CD4-positive, alpha-beta T cell treated with Interferon alpha-2 for 1 hour (primary cell): ENCODE measurements at places on chromosomes 1 and 21.

GRCh38 chr1:183739741-183740271, 65.1 kb upstream of the RGL1 start:
- DNase-seq: no peak

- no peak for DNase-seq
Measured at GRCh38 chr1:89104147-89104546, 21.8 kb downstream of the GBP2 start.

- DNase-seq: no peak
Measured at GRCh38 chr1:115702959-115703358, 61.2 kb downstream of the VANGL1 start.

GRCh38 chr1:184889166-184889565, 85.1 kb downstream of the NIBAN1 start:
- no peak for DNase-seq

DNA sequence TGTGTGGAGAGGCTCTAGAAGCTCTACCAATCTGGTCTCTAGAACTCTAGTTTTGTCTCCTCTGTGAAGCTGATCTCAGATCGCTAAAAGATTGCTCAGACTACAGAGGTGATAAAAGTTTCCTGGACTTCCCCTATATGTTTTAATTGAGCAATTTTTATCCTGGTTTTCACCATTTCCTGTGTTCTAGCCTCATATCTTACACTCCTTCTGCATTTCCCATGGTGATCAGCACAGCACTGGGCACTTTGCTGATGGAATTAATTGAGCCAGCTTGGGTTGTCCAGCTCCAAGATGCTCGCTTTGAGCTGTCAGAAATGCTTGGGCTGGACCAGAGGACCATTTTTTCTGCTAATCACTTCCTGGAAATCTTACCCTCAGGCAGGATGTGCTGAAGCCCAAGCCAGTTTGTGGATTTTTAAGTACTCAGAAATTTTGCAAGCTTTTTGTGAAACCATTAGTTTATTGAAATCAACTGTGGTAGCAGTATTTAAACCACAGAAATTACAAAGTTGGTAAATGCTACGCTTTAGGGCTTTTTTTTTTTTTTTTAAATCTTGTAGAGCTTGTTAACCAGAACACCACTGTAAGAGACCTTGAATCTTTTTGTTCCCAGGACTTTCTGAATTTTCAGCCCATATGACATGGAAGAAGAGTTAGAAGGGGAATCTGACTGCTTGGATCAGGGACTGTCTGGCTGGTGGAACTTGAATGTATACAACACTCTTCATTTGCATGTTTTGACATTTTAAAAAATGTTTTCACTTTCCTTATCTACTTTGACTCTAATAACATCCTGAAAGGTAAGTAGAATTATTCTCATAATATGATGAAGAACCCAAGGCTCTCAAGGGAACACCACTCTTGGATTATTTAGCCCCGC, 28.4 kb downstream of the CD48 start:
- DNase-seq: peak; percentile 74

DNA sequence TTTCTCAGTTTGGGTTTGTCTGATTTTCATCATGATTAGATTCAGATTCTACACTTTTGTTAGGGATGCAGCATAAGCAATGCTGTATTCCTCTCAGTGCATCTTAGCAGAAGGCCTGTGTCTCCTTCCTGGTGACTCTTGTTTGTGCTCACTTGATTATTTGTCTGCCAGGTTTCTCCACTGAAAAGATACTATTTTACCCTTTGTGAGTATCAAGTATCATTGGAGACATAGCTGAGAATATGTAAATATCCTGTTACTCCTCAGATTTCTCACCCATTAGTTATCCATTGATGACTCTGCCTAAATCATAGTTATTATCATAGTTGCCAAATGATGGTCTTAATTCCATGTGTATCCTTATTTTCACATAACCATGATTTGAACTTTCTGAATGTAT, 148.5 kb downstream of the POU2F1 start:
- DNase-seq: no peak
